ENCODE measurements at places on chromosomes 2 and 18. TPM values are rescaled to one million over a fixed set of nuclear protein-coding genes. Genes with fewer than 3 reads are reported as not detected.

DNA sequence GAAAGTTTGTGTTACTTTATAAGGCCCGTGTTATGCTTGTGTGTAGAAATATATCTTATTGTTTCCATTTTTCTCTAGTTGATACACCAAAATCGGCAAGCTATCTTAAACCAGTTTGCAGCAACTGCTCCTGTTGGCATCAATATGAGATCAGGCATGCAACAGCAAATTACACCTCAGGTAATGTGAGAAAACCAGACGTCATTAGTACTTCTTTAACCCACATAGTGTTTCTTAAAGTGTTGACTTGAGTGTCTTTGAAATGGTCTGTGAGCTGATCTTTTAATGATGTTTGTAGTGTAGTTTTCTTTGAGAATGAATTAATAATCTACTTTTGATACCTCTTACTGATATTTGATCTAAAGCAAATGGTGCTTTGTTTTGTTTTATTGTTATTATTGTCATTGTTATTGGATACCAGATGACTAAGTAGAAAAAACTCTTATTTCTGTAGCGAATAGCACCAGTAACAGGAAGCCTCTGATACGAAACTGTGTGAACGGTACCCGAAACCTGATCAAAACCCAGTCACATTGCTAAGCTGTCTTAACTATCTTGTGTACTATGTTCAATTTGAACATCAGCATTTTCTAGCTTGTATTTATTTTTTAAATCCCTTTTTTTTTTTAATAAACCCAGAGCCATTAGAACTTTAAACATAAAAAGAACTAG is 53.7 kb downstream of the PTRHD1 start:
- no peak for DNase-seq

DNA sequence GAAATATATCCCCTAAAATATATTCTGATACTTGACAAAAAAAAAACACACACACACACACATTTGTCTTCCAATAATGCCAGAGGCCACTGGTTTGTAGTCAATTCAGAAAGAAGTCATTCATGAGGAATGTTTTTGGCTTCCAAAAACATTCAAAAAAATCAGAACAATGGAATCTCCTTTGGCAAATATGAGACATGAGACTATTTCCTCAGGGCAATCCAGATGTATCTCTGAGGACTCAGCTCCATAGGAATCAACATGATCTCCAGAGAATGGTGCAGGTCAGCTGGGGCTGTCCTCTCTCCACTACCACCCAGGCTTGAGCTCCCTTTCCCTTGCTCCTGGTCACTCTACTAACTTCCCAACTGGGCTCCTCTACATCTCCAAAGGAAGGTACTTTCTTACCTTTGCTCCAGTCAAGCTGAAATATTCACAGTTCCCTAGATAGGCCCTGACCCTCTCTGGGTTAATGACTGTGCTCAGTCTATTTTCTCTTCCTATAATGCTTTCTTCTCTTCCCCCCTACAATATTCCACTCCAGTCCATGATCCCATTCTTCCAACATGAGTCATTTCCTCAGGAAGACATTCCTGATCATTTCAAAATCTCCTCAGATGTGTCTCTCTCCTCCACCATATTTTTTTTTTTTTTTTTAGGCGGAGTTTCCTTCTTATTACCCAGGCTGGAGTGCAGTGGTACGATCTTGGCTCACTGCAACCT is 145.3 kb downstream of the C1D start:
- DNase-seq, result no peak

DNA sequence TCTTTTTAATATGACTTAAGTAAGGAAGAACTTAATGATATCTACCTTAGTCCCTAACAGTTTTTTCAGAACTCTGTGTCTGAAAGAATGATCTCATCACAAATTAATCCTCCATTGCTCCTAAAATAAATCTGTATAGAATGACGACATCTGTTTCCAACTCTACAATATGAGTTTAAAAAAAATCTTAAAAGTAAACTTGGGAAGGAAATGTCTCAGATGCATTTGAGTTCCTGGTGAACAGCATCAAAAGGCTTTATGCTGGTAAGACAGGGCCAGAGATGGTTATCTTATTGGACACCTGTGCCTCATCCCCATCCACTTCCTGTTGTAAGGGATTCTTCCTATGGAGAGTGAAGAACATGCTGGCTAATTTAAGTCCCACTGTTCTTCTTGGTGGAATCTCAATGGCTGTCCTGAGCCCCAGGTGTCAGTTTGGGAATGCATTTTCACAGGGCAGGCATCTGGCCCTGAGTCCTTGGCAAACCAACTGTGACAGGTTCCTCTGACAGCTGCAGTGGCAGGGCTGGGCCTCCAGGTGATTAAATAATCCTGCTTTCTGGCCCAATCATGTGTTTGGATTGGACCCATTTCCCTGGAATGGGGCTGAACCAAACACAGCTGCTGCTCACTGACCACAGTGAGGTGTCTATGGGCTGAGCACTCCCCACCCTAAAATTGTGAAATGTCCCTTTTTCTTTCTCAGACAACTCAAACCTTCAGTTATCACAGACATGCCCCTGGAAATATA is 12.9 kb upstream of the NCKAP5 start:
- DNase-seq, result no peak

DNA sequence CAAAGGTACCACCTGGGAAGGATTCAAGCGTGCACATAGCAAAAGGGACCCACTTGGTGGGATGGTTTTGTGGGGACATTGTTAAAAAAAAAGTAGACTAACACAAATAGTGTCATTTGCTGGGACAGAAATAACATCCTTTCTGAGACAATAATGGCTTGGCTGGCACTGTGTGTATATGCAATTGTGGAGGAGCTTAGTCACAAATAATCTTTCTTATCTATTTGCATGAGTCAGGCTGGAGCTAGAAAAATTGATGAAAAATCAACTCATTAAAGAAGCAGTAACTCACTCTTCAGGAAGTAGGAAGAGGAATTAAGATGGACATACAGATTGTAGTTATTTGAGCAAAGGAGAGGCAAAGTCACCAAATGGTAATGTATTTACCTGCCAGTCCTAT is 29.5 kb upstream of the ITGB6 start:
- no peak for DNase-seq

DNA sequence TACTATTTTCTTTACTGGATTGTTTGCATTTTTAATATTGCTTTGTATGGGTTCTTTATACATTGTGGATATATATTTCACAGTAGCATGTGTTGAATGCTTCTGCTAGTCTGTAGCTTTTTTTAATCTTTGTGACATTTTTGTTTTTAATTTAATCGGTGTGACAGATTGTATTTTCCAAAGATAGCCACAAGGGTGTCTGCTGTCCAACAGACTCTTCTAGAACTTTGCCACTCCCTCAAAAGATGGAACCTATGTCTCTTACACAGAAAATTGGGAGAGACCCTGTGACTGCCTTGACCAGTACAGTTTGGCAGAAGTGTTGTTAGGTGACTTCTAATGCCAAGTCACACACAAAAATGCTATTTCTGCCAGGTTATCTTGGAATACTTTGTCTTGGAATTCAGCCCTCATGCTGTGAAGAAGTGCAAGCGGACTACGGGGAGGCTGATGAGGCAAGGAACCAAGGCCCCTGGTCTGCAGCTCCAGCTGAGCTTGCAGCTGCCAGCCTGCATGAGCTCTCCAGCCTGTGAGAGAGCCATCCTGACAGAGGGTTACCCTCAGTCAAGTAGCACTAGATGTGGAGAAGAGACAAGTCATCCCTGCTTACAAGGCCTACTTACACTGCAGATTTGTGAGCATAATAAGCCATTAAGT is 110.8 kb downstream of the TDRD15 start:
- DNase-seq, result no peak

DNA sequence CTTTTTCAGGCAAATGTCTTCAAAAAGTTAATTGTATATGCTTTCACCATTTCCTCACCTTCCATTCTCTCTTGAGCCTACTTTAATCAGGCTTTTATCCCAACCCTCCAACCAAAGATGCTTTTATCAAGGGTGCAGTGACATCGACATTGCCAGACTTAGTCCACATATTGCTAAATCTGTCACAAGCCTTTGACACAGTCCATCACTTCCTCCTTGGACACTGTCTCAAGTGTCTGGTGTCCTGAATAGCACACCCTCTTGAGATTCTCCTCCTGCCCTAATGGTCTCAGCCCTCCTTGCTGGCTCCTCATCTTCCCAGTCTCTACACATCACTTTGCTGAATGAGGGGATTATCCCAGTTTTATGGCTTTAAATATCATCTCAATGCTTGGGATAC is 147.5 kb upstream of the SLC39A10 start:
- DNase-seq, result no peak

Gene NEB
- total RNA-seq, result 0.98 TPM

Gene PRSS56
- total RNA-seq, result not detected

Gene DPP10
- 11.3 TPM for total RNA-seq

Gene TMEM247
- not detected for total RNA-seq

All from H9 (cell line).